ENCODE measurements at places on chromosomes 2 and 18.

GRCh38 chr2:233081232-233081730, 21.1 kb downstream of the INPP5D start:
- DNase-seq: no peak

DNA sequence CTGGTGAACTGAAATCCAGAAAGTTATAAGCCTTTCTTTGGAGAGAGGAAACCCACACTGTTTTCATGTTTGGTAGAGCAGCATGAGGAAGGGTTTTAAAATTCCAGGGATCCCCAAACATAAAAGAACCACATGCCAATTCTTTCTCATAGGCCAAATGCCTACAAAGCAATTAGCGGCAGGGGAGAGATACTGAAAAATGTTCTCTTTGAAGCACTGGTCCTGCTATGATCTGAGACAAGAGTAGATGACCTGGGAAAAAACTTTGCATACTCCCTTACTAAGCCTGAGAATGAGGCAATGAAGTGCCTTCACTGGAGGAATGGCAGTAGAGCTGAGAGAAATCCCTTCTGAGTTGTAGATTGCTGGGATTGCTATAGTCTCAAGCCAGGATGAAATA, 1261.7 kb downstream of the DSC3 start:
- peak; percentile 4 for DNase-seq

DNA sequence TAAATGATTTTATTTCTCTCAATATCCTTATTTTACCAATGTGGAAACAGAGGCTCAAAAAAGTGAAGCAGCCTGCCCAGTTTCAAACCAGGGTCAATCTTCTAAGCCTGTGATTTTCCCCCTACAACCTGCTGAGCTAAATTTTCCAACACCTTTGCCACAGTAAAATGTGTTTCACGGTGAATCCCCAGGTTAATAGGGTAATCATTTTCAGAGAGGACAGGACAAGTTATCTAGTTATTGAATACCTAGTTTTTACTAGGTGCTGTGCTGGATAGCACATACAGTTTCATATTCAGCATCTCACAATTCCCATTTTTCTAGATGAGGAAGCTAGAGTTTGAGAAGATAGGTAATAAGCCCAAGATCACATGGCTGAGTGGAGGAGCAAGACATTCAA, 236.6 kb downstream of the PTH2R start:
- no peak for DNase-seq

GRCh38 chr2:88735133-88735532, 43.7 kb downstream of the RPIA start:
- DNase-seq: no peak

GRCh38 chr18:50870138-50870845, 8.6 kb upstream of the ME2 start:
- peak; percentile 51 for DNase-seq

DNA sequence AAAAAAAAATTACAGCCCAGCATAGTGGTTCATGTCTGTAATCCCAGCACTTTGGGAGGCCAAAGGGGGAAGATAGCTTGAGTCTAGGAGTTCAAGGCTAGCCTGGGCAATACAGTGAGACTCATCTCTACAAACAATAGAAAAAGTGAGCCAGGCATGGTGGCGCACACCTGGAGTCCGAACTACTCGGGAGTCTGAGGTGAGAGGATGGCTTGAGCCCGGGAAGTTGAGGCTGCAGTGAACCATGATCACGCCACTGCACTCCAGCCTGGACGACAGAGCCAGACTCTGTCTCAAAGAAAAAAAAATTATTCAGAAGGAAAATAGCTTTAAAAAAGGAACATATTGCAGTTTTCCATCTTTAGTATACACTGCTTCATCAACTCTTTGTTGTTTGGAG, 47.8 kb downstream of the CYP27C1 start:
- DNase-seq: no peak

DNA sequence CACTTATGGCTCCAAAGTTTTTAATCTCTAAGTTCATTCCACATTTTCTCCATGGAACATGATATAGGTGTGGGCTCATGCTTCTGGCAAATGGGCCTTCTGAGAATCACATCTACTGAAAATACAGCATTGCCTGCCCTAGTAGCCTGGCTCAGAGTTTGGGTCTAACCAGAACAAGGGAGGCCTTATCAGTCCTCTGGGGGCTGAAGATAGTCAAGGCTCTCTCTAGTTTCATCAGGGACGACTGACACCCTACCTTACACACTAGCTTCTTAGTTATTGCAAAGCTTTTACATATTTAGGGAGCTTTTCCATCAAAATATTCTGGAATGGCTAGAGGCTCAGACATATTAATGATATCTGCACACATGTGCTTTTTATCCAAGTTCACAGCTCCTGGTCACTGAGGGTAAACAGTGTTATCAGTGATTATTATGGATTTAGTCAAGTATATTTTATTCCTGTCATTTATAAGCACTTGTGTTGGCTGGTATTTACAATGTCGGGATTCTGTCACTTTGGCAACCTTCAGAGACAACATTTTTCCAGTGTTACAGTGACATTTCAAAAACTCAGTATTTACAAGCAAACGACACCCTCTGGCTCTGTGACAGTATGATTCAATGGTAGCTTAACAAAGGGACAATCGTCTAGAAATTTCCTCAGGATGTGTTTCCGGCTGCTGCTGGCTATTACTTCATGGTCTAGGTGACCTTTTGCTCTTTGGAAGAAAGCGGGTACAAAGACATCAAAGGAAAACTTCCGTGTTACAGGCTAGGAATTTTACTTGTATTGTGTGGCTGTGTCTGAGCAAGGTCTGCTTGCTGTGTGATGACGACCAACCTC, 200.6 kb downstream of the TCF4 start:
- no peak for DNase-seq

GRCh38 chr2:219344751-219345430, 12.3 kb upstream of the RESP18 start:
- peak; percentile 75 for DNase-seq

DNA sequence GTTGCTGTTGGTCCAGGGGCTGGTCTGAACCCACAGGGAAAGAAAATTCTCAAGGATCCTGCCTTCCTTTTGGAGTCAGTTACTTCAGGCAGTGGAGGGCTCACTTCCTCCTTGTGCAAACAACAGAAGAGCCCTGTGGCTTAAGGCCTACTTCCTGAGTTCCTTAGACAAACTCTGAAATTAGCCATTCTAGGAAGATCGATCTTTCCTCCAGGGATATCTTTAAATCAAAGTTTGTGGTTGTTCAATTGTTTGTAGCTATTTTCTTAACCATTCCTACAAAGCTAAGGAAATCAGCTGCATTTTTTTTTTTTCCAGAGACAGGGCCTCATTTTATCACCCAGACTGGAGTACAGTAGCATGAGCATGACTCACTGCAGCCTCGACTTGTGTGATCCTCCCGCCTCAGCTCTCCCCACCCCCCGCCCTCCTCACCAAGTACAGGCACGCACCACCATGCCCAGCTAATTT, 156.0 kb downstream of the TANC1 start:
- DNase-seq: peak; percentile 95
